HFFc6 (cell line): ENCODE measurements at places on chromosomes 4 and X. TPM values are rescaled to one million over a fixed set of nuclear protein-coding genes. Genes with fewer than 3 reads are reported as not detected.

DNA sequence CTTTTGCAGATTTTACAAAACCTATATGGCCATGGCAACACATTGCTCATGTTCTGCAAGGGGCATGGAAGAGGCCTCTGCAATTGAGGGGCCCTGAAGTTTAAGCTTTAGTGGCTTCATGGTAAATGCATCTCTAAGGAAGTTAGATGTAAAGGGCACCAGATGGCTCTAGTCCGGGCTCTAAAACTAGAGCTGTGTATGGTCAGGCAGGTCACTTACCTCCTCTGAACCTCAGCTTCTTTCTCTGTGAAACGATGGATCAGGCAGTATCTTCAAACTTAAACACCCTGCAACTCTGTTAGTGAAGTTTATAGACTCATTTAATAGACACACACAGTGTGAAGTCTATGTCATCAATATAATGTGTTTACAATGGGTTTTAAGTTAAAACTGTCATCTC lies 10.0 kb downstream of the MAGEB17 start:
- no peak overlapping the region for H3K4me3 ChIP-seq
- no peak overlapping the region for H3K27ac ChIP-seq
- no peaks in the 10 kb centered on the region for H3K4me1 ChIP-seq

- no peaks in the 10 kb centered on the region for H3K27me3 ChIP-seq
- H3K4me3 ChIP-seq, result peak overlapping the region; percentile 81
- H3K36me3 ChIP-seq, result peaks cover 5% of the 10 kb centered on the region
Observed at GRCh38 chrX:13658602-13659001, 5.7 kb downstream of the TCEANC start.

GRCh38 chr4:105236916-105237311 lies 90.2 kb downstream of the TET2 start:
- H3K36me3 ChIP-seq, result peaks cover 46% of the 10 kb centered on the region
- H3K4me1 ChIP-seq, result no peaks in the 10 kb centered on the region
- H3K27ac ChIP-seq, result no peak overlapping the region
- H3K27me3 ChIP-seq, result no peaks in the 10 kb centered on the region
- no peak for DNase-seq
- H3K4me3 ChIP-seq, result no peak overlapping the region

DNA sequence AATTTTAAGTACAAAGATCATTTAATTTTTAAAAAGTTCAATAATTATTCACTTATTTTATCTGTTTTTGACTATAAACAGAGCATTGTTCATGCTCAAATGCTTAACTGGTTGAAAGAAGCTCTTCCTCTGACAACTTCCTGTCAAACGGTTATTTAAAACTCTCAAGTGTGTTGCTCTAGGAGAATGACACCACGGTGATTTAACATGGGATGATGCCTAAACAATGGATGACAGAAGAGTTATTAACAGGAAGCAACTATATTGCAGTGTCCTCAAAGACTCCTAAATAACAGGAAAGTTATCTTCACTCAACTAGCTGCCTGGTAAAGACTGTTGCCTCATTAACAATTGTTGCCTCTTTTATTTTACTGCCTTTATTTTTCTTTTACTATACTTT lies 509.6 kb downstream of the PACRGL start:
- no peaks in the 10 kb centered on the region for H3K4me1 ChIP-seq
- no peak overlapping the region for H3K27ac ChIP-seq
- H3K36me3 ChIP-seq, result no peaks in the 10 kb centered on the region; the same call in 1 of the 2 replicates
- H3K4me3 ChIP-seq, result no peak overlapping the region
- H3K27me3 ChIP-seq, result no peaks in the 10 kb centered on the region

GRCh38 chr4:129543299-129543698 lies 447.3 kb downstream of the C4orf33 start:
- H3K4me3 ChIP-seq, result no peak overlapping the region
- H3K4me1 ChIP-seq, result no peaks in the 10 kb centered on the region
- no peaks in the 10 kb centered on the region for H3K27me3 ChIP-seq
- no peak for DNase-seq
- no peaks in the 10 kb centered on the region for H3K36me3 ChIP-seq
- H3K27ac ChIP-seq, result no peak overlapping the region

- H3K4me1 ChIP-seq, result no peaks in the 10 kb centered on the region
- no peaks in the 10 kb centered on the region for H3K27me3 ChIP-seq
- no peak for DNase-seq
Observed at GRCh38 chrX:50157545-50158135, 43.2 kb downstream of the AKAP4 start.

GRCh38 chr4:13601848-13602247 lies 25.7 kb downstream of the BOD1L1 start:
- H3K4me1 ChIP-seq, result peaks cover 20% of the 10 kb centered on the region
- no peak overlapping the region for H3K4me3 ChIP-seq
- no peak for DNase-seq
- H3K27ac ChIP-seq, result no peak overlapping the region

- H3K4me1 ChIP-seq, result peaks cover 6% of the 10 kb centered on the region; the same call in 1 of the 2 replicates
- H3K27ac ChIP-seq, result no peak overlapping the region
- no peak overlapping the region for H3K4me3 ChIP-seq
- peaks cover 6% of the 10 kb centered on the region for H3K27me3 ChIP-seq
- DNase-seq, result no peak
Observed at GRCh38 chr4:185764876-185765275, 47.1 kb downstream of the SORBS2 start.

- no peak overlapping the region for H3K27ac ChIP-seq
- DNase-seq, result no peak
- H3K36me3 ChIP-seq, result no peaks in the 10 kb centered on the region
- no peak overlapping the region for H3K4me3 ChIP-seq
Observed at GRCh38 chr4:30912098-30912714, 192.0 kb downstream of the PCDH7 start.

- H3K36me3 ChIP-seq, result peaks cover 16% of the 10 kb centered on the region
- no peak overlapping the region for H3K4me3 ChIP-seq
- 0 out of 2 replicates have a peak overlapping the region, but pooled peaks have one; percentile 5 for H3K27ac ChIP-seq
- no peak for DNase-seq
- no peaks in the 10 kb centered on the region for H3K27me3 ChIP-seq
Observed at GRCh38 chr4:94477227-94477626, 25.5 kb downstream of the PDLIM5 start.

GRCh38 chr4:41728573-41728913 lies 20.0 kb downstream of the PHOX2B start:
- H3K27ac ChIP-seq, result no peak overlapping the region
- H3K27me3 ChIP-seq, result peaks cover 19% of the 10 kb centered on the region
- peak overlapping the region; percentile 48; the same call in 1 of the 2 replicates for H3K4me3 ChIP-seq
- H3K4me1 ChIP-seq, result peaks cover 16% of the 10 kb centered on the region; the same call in 1 of the 2 replicates

GRCh38 chr4:1401409-1402020 lies 4.7 kb downstream of the NKX1-1 start:
- peaks cover 4% of the 10 kb centered on the region for H3K27me3 ChIP-seq
- H3K36me3 ChIP-seq, result no peaks in the 10 kb centered on the region
- H3K27ac ChIP-seq, result no peak overlapping the region

GRCh38 chr4:54872261-54872660 lies 214.5 kb downstream of the KIT start:
- H3K4me1 ChIP-seq, result no peaks in the 10 kb centered on the region
- H3K4me3 ChIP-seq, result no peak overlapping the region
- peak; percentile 15 for DNase-seq
- H3K27me3 ChIP-seq, result no peaks in the 10 kb centered on the region
- no peak overlapping the region for H3K27ac ChIP-seq
- no peaks in the 10 kb centered on the region for H3K36me3 ChIP-seq

DNA sequence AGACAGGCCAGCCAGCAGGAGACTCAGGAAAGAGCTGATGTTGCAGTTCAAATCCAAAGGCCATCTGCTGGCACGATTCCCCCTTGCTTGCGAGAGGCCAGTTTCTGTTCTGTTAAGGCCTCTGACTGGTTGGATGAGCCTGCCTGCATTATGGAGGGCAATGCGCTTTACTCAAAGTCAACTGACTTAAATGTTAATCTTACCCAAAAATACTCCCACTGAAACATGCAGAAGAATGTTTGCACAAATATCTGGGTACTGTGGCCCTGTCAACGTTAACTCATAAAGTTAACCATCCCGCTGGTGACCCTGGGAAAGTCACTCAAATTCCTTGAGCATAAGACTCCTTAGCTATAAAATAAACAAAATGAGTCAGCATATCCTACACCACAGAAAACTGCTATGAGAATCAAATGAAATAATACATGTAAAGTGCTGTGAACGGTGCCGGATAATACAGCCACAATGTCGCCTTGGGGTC lies 326.4 kb downstream of the EVC2 start:
- H3K27ac ChIP-seq, result peak overlapping the region; percentile 60; the same call in 1 of the 2 replicates
- peaks cover 25% of the 10 kb centered on the region for H3K4me1 ChIP-seq
- peak overlapping the region; percentile 10; the same call in 1 of the 2 replicates for H3K4me3 ChIP-seq
- peak; percentile 13 for DNase-seq
- H3K27me3 ChIP-seq, result peaks cover 4% of the 10 kb centered on the region

- H3K4me1 ChIP-seq, result no peaks in the 10 kb centered on the region; the same call in 1 of the 2 replicates
- DNase-seq, result no peak
- peaks cover 25% of the 10 kb centered on the region for H3K27me3 ChIP-seq
- no peak overlapping the region for H3K4me3 ChIP-seq
- no peak overlapping the region for H3K27ac ChIP-seq
Observed at GRCh38 chr4:3262208-3263052, 13.5 kb downstream of the MSANTD1 start.

GRCh38 chr4:107743532-107743931 lies 23.5 kb upstream of the PAPSS1 start:
- H3K27ac ChIP-seq, result no peak overlapping the region
- peaks cover 5% of the 10 kb centered on the region for H3K27me3 ChIP-seq
- peaks cover 31% of the 10 kb centered on the region for H3K4me1 ChIP-seq
- DNase-seq, result no peak
- no peaks in the 10 kb centered on the region for H3K36me3 ChIP-seq
- no peak overlapping the region for H3K4me3 ChIP-seq

GRCh38 chr4:25117274-25117673 lies 43.0 kb downstream of the SEPSECS start:
- no peak overlapping the region for H3K27ac ChIP-seq
- no peak overlapping the region for H3K4me3 ChIP-seq
- DNase-seq, result no peak

- H3K4me3 ChIP-seq, result no peak overlapping the region
- no peak overlapping the region for H3K27ac ChIP-seq
- H3K27me3 ChIP-seq, result peaks cover 22% of the 10 kb centered on the region
- DNase-seq, result no peak
- no peaks in the 10 kb centered on the region for H3K4me1 ChIP-seq
- no peaks in the 10 kb centered on the region for H3K36me3 ChIP-seq
Observed at GRCh38 chr4:4349867-4350266, 37.0 kb upstream of the NSG1 start.

GRCh38 chrX:39650768-39651347 lies 446.9 kb downstream of the BCOR start:
- H3K36me3 ChIP-seq, result no peaks in the 10 kb centered on the region
- no peak overlapping the region for H3K27ac ChIP-seq
- H3K4me3 ChIP-seq, result no peak overlapping the region

- no peaks in the 10 kb centered on the region; the same call in 1 of the 2 replicates for H3K27me3 ChIP-seq
- no peak overlapping the region for H3K4me3 ChIP-seq
- peaks cover 60% of the 10 kb centered on the region for H3K4me1 ChIP-seq
- H3K27ac ChIP-seq, result no peak overlapping the region
- DNase-seq, result no peak
Observed at GRCh38 chr4:15719506-15719905, 16.6 kb downstream of the BST1 start.

GRCh38 chr4:74794382-74795010 lies at the start of gene BTC:
TSS of gene BTC (minus strand) at chr4:74794523. CDS start at chr4:74794325, 198 bp downstream.
- DNase-seq, result no peak
- H3K27me3 ChIP-seq, result peaks cover 32% of the 10 kb centered on the region
- peak within 1 kb of the TSS; percentile 82 for H3K4me3 ChIP-seq

GRCh38 chr4:88242144-88242543 lies 42.2 kb downstream of the PPM1K start:
- no peak overlapping the region for H3K4me3 ChIP-seq
- DNase-seq, result no peak
- no peaks in the 10 kb centered on the region; the same call in 1 of the 2 replicates for H3K36me3 ChIP-seq

DNA sequence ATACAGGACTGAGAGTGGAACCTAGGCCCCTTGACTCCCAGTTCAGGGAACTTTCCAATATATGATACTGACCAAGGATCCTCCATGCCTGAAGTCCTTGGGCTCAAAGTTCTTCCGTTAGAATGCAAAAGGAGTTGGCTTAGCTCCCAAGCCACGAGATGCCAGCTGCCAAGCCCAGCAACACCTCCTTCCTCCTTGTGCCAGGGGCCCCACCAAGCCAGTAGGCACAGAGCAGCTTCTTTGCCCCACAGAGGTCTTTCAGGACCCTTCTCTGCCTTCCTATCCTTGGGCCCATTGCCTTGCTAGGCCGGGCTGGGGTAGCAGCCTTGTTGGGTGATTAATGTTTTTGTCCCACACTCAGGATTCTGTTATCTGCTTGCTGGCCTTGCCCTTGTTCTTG lies 105.6 kb downstream of the EFNB1 start:
- no peaks in the 10 kb centered on the region for H3K36me3 ChIP-seq
- H3K4me1 ChIP-seq, result peaks cover 12% of the 10 kb centered on the region
- DNase-seq, result no peak

GRCh38 chr4:142274137-142274536 lies 572.0 kb downstream of the INPP4B start:
- H3K27me3 ChIP-seq, result no peaks in the 10 kb centered on the region
- peaks cover 74% of the 10 kb centered on the region for H3K4me1 ChIP-seq
- H3K36me3 ChIP-seq, result peaks cover 45% of the 10 kb centered on the region

DNA sequence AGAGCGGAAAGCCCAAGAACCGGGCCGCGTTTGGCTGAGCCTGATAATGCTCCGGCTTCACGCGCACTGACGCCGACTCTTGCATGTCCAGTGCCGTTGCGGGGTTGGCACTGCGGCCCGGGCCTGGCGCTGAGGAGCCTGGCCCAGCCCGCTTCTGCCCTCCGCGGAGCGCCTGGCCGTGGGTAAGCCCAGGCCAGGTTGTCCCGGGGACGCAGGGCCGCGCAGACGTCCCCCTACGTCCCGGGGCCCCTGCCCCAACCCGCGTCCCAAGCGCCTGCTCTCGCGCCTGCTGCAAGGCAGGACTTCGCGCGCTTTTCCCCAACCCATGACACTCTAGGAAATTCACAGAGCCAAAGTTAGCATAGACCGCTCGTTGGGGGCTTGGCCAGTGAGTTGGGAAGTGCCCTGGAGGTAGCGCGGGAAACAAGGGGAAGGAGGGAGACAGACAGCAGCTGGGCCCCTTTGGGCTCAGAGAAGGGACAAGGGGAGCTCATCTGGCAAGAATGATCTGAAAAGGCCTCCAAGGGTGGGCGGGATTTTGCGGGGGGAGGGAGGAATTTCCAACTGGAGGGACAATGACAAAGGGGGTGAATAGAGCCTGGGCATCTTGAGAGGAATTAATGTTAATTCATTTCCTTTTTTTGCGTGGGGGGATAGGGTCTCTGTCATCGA lies 665 bp upstream of the LRPAP1 start:
- H3K4me3 ChIP-seq, result peak overlapping the region; percentile 98
- no peak overlapping the region for H3K27ac ChIP-seq
- H3K4me1 ChIP-seq, result peaks cover 11% of the 10 kb centered on the region
- H3K36me3 ChIP-seq, result no peaks in the 10 kb centered on the region

Gene HELT
- not detected in 3 replicates for total RNA-seq

Gene SHISA3
- not detected in 3 replicates for total RNA-seq

Gene HPGDS
- not detected in 3 replicates for total RNA-seq

Gene MSX1
- total RNA-seq, result 5.7 and 7.0 TPM in 2 replicates

Gene MBNL3
- 0.10 to 0.93 TPM (median 0.66 TPM) in 3 replicates for total RNA-seq

Gene VEGFD
- not detected in 3 replicates for total RNA-seq

Gene RTL3
- 0.26 to 0.62 TPM (median 0.51 TPM) in 3 replicates for total RNA-seq

Gene NAP1L3
- 2.1 to 10.0 TPM (median 8.3 TPM) in 3 replicates for total RNA-seq

Gene AKAP4
- not detected in 3 replicates for total RNA-seq

Gene ABLIM2
- 0.09 TPM in 1 of 3 replicates, not detected in the others for total RNA-seq

Gene P2RY10
- total RNA-seq, result not detected in 3 replicates

Gene BEX1
- total RNA-seq, result not detected in 3 replicates

Gene SPACA5
- not detected in 3 replicates for total RNA-seq
